Stimulated activated CD8-positive, alpha-beta memory T cell treated with anti-CD3 and anti-CD28 coated beads, Interleukin-2, amount 100 ng/mL, for 48 hours (primary cell): ENCODE measurements at places on chromosomes 2 and 18.

GRCh38 chr18:25737710-25738311 is 352.6 kb downstream of the SS18 start:
- DNase-seq, result no peak

DNA sequence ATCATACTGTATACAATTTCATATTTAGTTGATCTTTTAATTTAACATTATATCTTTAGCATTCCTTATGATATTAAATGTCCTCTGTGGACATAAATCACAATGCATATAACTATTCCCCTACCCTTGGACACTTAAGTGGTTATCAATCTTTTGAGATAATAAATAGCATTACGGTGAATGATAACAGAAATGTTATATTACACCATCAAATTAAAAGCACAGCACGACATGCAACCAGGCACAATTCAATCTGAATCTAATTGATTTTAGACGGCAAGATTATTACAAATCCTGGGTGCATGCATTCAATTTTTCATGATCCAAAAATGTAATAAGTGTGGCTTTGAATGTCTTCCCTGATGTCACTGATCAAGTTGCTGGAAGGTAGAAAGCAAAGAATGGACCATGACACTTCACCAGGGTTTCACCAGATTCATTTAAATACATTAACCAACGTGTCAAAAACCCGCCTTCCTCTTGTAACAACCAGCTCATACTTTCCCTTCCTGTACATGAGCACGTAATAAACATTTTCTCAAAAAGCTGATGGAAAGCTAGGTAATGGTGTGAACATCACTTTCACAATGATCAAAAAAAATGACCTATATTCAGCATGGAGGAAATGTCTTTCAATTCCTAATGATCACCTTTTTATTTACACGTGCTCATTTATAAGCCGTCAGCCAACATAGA is 513.7 kb upstream of the ID2 start:
- no peak for DNase-seq

- no peak for DNase-seq
These were observed 24.4 kb downstream of the EIF4E2 start for GRCh38 chr2:232574674-232575403.

DNA sequence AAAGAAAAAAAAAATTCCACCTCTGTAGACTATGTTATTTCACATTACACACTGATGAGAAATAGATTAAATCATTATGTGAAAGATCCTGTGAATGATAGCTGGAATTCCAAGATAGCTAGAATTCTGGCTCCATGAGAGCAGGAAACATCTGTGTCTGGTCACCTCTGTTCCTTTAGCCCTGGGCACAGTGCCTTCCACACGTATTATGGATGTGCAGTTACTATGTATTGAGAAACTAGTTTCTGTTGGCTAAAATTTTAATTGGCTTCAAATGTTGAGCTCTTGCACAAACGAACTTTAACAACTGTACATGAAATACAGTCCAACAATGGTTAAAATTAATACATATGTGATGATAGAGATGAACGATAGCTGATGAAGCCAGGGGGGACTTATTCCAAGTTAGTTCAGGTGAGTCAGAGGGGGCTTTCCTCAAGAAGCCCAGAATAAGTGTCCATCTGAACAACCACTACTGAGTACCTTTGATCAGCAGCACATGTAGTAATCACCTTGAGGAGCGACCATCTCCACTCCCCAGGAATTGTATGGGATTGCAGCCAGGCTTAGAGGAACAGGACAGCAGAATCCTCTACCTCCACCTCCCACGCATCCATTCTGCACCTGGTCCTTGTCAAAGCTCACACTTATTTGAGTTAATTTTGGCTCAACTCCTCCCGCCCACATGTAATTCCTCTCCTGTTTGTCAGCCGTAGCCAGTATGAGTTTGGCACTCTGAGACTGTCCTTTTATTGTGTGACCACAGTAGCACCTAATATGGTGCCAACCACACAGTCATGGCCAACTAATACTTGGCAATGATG is 68.6 kb downstream of the NABP1 start:
- no peak for DNase-seq

DNA sequence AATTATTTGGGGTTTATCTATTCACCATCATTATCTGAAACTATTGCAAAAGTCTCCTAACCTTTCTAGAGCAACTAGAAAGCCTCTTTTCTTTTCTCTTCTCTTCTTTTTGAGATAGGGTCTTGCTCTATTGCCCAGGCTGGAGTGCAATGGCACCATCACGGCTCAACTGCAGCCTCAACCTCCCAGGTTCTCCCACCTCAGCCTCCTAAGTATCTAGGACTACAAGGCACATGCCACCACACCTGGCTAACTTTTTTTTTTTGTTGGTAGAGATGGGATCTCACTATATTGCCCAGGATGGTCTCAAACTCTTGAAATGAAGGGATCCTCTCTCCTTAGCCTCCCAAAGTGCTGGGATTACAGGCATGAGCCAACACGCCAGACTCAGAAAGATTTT is 24.5 kb upstream of the XPO1 start:
- no peak for DNase-seq

- no peak for DNase-seq
These were observed 858 bp downstream of the KCNS3 start for GRCh38 chr2:17879137-17879912.
